NCI-H1417 (cell line): ENCODE measurements at places on chromosomes 7 and 10.

GRCh38 chr10:97363071-97363470 lies 28.5 kb upstream of the FRAT2 start:
- DNase-seq = no peak

GRCh38 chr7:131231381-131232220 lies 96.1 kb upstream of the MKLN1 start:
- no peak for DNase-seq

DNA sequence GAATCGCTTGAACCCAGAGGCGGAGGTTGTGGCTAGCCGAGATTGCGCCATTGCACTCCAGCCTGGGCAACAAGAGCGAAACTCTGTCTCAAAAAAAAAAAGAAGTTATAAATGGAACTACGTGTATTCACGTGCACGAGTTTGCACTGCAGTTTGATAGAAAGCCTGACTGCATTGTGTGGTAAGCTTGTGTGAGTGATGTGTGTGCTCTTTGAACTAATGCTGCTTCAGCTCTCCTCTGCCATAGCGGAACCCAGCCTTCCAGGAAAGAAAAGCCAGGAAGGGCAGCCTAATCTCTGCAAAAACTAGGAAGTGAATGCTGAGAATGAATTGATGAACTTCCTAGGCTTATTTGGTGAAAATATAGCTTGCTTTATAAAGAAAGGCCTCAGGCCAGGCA lies 15.6 kb upstream of the MKRN1 start:
- no peak for DNase-seq

DNA sequence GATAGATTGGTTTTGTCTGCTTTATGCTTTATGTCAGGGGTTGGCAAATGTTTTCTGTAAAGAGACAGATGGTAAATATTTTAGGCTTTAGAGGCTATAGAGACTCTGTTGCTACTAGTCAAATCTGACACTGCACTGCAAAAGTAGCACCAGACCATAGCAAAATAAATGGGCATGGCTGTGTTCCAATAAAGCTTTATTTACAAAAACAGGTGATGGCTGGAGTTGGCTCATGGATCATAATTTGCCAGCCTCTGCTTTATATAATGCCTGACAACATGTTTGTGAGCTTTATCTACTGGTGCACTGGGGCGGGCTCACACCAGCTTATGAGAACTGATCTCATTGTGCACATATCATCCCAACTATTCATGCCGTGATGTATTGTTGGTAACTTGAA lies 120.1 kb downstream of the PLXDC2 start:
- DNase-seq = no peak

- DNase-seq = peak; percentile 63
Observed at GRCh38 chr10:16828114-16828568, 10.9 kb upstream of the RSU1 start.

DNA sequence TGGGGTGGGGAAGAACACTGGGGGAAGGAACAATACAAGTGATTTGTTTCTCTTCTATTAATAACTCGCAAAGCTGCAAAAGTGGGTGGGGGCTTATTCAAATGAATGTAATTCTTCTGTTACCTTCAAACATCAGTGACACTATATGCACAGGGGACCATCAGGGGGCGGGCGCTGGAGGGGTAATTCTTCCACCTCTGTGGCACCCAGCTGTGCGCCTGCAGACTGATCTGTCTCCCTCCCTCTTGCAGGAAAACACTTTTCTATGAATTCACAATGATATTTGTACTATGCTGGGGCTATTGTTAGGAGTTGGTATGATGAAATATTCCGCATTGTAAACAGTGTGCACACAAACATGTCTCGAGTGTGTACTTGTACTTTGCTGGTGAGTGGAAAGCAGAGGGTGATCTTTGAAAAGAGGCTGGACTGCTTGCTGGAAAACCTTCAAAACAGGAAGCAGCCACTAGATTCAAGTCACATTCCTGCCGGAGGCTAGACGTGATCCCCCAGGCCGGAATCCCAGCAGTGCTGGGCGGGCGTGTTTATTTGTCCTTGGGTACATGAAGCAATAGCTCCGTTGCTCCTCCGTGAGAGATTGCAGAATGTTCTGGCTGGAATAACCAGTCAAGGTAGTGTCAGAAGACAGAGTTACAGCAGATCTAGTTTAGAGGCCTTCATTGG lies 15.8 kb upstream of the BNIP3 start:
- DNase-seq = peak; percentile 59

GRCh38 chr7:82241356-82241755 lies 202.2 kb downstream of the CACNA2D1 start:
- DNase-seq = no peak

- no peak for DNase-seq
Observed at GRCh38 chr7:26718063-26718462, 146.3 kb downstream of the SKAP2 start.

DNA sequence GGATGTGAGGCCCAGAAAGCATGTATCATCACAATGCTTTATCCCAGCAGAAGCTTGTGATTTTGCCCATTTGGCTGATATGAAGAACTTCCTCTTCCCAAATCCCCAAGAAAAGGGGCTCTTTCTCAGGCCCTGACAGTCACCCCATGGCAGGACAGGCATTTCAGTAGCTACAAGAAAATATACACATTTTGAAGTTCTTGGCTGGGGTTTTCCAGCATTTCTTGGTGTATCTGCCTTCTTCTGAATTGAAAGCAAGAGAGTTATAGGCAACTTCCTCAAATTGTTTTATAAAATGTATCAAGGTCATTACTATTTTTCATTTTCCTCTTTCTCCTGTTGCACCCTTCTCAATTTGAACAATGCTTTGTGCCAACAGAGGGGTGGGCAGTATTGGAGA lies 63.3 kb upstream of the PDLIM1 start:
- DNase-seq = no peak

DNA sequence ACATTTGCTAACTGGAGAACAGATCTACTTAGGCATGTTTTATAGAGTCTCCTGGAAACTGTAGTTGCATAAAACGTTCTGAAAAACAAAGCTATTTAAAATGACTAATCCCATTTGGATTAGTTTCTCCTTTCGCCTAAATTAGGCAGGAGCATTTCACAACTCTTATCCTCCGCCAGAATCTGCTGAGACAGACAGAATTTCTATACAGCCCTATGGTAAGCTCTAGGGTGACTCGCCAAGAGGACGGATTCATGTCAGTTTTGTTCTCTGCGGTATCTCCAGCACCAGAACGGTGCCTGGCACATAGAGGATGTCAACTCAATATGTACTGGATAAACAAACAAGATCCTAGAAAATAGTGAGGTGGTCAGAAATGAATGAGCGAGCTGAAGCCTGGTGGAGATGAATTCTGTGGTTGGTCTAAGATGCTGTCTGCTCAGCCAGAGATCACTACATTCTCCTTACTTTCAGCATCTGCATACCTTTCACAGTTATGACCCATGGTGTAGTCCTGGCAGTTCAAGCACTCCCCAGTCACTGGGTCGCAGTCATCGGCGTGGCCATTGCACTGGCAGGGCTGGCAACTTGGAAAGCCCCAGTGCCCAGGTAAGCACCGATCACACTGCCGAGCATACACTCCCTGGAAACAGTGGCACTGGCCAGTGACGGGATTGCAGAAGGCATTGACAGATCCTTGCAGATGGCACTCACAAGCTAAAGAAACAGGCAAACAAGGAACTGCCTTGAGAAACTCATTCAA lies 44.0 kb downstream of the LAMB1 start:
- no peak for DNase-seq

GRCh38 chr7:47587351-47587750 lies 5.4 kb upstream of the TNS3 start:
- DNase-seq = no peak

DNA sequence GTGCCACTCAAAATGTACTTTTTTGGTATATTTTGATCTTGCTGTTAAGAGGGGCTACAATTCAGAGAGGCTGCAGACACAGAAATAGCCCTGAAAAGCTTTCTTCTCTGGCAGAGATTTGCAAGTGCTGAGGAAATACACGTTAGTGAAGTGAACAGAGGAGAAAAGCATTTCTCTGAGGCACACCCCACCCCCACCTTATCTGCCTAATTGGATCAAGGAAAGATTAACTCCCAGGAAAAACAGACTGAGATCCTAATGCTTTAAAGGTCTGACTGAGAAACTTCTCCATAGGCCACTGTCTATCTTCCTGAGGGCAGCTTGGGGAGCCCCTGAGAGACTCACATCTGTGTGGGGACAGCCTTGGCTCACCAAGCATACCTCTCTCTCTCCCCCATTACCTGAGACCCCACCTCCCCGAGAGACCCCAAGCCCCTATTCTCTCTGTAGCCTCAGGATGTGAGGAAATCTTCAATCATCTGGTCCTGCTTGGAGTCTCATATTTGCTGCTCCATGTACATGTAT lies 14.8 kb upstream of the AKR1C3 start:
- no peak for DNase-seq

GRCh38 chr10:116720241-116720643 lies 22.1 kb downstream of the HSPA12A start:
- DNase-seq = no peak

DNA sequence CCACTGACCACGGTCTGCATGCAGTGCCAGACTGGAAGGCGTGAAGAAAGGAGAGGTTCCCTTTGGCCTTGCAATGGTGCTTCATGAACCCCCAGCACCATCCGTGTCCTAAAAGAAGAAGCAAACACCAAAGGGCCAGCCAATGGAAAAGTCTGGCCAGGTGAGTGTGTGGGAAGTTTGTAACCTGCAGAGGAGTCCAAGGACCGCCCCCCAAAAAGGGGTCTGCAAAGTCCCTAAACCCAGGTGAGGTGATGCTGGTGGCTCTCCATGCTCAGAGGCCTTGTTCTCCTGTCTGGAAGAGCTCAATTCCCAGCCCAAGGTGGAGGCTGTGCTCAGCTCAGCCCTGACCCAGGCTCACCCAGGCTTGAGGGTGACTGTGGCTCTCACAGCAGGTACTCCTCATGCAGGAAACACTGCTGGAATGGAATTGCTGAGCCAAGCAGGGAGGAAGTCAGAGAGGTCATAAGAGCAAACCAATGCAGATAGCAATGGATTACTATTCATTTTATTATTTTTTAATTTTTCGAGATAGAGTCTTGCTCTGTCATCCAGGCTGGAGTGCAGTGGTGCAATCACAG lies 52.4 kb upstream of the NANOS1 start:
- no peak for DNase-seq

DNA sequence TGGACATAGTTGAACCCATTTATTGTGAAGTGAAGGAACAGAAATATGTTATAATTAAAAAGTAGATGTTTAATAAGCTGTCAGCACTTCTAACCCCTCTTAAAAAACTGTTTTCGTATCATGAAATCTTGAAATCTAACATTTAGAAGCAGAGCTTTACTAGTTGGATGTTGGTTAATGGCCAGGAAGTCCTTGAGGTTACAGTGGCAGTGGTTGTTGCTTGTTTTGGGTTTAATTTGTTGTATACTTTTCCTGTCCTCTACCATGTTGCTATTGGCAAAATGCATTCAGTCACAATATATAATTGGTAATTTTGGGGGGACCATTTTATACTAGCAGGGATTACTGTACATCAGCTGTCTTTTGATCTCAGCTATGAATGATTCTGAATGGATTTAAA lies 60.7 kb downstream of the EXOC4 start:
- DNase-seq = no peak

GRCh38 chr7:43632746-43633145 lies 49.8 kb downstream of the STK17A start:
- DNase-seq = no peak

- DNase-seq = peak; percentile 64
Observed at GRCh38 chr10:34814223-34814912, 728 bp downstream of the PARD3 start.

- DNase-seq = peak; percentile 34
Observed at GRCh38 chr10:11683529-11684320, 58.5 kb upstream of the ECHDC3 start.

GRCh38 chr7:73582664-73583202 lies 4.4 kb upstream of the TBL2 start:
- no peak for DNase-seq

DNA sequence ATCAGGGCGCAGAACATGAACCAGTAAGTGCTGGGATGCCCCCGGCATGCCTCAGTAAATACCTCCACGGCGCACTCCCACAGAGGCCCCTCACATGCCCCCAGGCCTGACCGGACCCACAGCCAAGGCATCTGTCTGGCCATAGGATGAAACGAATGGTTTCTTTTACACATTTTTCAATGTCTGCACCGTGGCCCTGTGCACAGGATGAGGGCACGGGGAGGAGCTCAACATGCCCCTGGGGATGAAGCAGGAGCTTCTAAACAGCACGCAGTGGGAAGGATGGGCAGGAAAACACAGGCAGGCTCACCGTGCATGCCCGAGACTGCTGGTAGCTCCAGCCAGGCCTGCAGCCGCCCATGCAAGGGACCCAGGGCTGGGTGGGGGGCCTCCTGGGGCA lies 283.3 kb downstream of the TNS3 start:
- no peak for DNase-seq

DNA sequence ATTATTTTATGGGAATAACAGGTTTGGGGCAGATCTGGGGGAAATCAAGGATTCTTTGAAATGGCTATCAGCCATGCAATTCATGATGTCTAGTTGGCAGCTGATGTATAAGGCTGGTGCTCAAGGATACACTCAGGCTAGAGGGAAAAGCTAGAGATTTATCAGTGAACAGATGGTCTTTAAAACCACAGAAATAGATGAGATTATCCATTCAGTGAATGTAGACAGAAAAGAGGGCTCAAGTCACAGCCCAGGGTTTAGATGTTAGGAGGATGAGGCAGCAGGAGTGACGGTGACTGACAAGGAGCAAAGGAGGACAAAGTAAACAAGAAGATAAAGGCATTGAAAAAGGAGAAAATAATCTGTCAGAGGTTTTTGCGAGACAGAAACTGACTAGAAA lies 238.7 kb downstream of the CDK14 start:
- no peak for DNase-seq

DNA sequence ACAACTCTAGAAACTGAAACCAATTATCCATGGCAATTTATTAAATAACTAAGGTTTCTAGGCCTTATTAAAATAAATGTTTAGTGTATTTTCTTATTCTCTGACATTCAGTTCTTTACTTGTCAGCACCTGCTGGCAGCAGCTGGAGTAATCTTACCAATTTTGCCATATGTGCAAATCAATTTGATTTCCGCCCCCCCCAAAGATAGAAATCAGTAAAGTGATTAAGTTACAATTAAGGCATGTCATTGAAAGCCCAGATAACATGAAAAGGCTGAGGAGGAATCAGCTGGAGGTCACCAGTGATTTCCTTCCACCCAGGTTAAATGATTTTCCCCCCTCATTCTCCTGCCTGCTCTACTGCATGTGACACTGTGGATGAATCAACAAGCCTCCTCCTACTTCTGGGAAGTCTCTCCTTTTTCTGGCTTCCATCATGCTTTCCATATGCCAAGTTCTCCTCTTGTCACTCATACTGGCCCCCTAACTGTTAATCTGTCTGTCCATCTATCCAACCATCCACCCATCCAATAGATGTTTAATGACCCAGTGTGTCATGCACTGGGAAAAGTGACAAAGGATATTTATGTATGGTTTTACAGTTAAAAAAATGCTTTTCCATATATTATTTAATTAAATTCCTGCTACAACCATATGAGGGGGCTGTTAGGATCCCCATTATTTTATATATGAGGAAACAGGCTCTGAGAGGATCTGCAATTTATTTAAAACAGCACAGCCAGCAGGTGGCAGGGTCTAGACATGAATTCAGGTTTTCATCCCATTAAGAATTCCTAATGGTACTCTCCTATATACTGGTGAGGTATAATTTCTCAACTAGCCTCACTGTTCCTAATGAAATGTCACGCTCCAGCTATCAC lies 116.5 kb downstream of the ATXN7L1 start:
- DNase-seq = peak; percentile 77
